ENCODE measurements at places on chromosomes 4 and X.

GRCh38 chr4:115158296-115158695 is 44.9 kb upstream of the NDST4 start:
- no peak for DNase-seq

- DNase-seq, result no peak
Observed at GRCh38 chr4:10123227-10124101, 6.9 kb upstream of the WDR1 start.

- DNase-seq, result no peak
Observed at GRCh38 chr4:163592212-163592611, 97.7 kb downstream of the TMA16 start.

DNA sequence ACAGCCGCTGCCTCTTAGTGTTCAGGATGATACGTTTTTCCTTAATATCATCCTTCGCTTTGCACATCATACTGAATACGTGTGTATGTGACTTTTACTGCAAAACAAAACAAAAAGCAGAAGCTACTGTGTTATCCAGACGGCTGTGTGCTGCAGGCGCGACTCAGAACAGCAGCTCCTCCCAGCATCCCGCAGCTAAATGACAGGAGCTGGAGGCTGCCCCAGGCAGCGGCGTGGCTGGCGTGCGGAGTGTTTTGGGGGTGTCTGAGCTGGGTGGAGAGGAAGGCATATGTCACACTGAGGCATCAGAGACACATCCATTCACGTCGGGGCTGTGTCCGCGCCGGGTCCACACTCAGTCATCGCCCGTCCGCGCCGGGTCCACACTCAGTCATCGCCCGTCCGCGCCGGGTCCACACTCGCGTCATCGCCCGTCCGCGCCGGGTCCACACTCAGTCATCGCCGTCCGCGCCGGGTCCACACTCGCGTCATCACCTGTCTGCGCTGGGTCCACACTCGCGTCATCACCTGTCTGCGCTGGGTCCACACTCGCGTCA is 16.6 kb downstream of the PCGF3 start:
- no peak for DNase-seq

DNA sequence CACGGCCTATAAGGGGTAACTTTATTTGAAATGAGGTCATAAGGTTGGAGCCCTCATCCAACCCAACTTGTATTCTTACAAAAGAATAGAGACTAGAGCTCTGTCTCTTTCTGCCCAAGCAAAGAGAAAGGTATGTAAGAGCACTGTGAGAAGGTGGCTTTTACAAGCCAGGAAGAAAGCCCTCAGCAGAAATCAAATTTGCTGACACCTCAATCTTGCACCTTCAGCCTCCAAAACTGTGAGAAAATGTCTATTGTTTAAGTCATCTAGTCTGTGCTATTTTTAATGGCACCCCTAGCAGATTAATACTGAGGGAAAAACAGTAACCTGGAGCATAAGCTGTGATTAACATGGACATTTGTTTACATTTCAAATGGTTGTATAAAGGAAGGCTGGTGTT is 860.7 kb downstream of the PCDH7 start:
- no peak for DNase-seq

DNA sequence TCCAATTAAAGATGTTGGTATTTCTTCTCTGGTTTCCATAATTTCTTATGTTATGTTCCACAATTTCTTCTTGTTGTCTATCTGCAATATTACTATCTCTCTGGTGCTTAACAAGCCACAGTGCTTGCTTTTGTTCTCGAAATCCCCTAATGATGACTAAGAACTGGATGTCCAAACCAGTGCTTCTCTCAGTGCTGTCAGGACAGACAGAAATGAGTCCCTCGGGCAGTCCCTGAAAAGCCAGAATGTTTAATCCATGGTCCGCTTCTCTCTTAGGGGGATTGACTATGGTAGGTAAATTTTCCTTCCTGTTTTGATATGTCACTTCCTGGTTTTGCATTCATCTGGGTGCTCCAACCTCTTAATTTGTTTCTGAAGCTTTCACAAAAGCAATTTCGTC is 321.6 kb upstream of the PCDH10 start:
- no peak for DNase-seq

DNA sequence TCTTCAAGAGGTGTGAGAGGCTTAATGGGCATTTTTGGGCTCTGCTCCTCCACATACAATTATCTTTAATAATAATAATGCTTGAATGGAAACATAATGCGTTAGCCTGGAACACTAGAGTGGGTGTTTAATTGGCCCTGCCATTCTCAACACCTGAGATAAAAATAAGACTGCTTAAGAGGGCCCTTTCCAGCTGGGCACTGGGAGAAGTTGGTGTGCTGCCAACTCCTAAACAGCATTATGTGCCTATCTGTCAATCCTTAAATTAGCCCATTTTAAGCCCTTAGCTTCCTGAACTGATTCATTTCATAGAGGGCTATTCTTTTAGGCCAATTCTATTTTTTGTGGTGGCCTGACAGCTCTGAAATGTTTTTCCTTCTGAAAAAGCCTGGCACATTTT is 211.1 kb upstream of the ZIC3 start:
- no peak for DNase-seq

DNA sequence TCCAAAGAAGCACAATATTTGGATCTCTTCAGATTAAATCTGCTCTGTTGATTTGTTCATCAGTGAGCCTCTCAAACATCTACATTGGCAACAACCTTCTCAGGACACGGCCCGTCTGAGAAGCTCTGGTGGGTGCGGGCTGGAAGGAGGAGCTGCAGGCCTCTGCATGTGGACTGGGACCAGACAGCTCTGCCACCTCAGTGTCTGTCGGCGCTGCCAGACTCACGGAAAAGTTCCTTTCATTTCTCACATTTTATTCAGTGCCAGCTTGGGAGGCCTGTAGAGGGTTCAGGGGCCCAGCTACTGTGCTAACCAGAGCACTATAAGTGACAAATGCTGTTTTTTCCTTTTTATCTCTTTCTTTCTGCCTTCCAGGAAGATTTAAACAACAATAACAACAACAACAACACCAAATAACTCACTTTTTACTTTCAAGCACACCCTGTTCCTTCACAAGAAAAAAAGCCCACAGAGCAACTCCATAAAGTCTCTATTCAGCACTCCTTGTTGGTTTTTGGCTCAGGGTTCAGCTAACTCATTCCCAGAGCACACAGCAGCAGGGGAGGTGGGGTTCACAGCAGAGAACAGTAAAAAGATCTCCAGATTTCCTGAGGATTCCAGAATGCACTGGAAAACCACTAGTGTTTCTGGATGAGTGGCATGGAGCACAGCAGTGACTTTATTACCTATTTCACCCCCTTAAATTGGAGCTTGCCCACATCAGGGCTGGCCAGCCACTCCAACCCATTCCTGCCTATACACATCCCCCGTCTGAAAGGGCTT is 23.2 kb upstream of the HOPX start:
- DNase-seq, result no peak

DNA sequence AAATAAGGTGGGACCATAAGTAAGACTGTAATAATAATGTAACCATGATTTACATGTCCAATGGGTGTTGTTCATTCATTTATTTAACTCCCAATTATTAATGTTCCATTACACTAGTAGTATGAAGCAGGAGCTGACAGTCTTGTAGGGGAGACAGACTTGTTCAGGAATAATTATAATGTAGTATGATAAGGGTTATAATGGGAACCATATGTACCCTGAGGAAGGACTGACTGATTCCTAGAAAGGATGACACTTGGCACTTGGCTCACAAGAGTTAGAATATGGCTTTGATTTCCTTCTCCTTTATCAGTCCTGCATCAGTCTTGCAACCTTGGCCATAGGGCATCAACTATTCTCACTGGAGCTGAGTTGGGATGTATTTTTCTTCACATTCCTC is 24.2 kb downstream of the PCDH7 start:
- DNase-seq, result no peak

DNA sequence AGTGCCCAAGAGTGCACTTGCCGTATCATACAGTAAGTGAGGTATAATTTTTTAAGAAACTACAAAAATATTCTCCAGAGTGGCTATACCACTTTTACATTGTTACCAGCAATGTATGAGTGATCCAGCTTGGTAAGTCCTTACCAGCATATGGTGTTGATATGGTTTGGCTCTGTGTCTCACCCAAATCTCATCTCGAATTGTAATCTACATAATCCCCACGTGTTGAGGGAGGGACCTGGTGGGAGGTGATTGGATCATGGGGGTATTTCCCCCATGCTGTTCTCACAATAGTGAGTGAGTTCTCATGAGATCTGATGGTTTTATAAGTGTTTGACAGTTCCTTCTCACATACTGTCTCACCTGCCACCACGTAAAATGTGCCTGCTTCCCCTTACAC is 44.8 kb downstream of the RBMX start:
- no peak for DNase-seq

DNA sequence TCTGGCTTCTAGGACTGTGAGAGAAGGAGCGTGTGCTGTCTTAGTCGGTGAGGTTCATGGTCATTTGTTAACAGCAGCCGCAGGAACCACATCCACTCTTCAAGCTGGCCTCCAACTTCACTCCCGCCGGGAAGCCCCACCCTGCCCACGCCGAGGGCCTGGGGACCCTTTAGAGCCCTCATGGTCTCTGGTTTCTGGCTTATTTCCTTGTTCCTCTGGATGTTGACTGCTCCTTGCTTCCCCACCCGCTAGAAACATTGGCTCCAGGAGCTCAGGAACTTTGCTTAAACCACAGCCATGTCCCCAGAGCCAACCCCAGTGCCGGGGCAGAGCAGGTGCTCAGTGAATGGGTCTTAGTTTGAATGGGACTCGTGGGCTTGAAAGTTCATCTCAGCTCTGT is 40.8 kb downstream of the HTRA3 start:
- no peak for DNase-seq

GRCh38 chrX:119870626-119871131 is 854 bp downstream of the RNF113A start:
- no peak for DNase-seq

GRCh38 chrX:119407681-119408080 is 8.5 kb downstream of the SLC25A43 start:
- no peak for DNase-seq

DNA sequence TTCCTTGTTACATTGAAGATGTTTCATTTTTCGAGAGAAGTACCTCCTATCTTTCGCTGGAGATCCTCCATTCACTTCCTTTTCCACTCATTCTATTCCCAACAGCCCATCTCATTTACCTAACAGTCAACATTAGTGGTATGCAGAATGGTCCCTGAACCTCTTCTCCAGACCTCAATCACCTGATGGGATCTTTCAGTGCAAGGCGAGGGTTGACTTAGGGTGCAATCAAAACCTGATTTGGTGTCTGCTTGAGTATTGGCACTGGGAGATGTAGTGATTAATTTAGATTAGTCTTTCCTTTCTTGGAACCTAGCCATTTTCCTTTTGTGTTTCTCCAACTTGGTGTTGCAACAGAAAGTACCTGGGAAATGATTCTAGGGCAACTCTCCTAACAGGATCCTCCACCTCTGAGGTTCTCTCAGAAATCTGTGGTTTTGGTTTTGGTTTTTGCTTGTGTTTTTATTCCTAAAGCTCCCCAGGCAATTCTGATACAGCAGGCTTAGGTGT is 18.4 kb downstream of the DDX3X start:
- no peak for DNase-seq

DNA sequence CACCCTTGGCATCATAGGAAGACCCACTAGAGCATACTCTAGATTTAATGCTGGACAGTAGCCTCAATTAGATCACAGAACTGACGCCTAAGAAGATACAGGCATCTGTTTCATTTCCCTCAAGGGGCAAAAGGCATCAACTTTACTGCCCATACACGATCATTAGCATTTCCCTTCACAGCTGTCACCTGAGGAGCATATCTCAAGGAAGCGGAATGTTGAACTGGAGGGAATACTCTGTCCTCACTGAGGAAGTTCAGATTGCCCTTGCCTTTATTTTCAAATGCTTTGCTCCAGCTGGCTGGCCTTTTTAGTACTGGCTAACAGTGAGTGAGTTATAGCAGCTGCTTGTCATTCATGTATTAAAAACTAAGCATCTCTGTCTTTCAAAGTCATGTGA is 508.4 kb upstream of the GALNT7 start:
- DNase-seq, result no peak

DNA sequence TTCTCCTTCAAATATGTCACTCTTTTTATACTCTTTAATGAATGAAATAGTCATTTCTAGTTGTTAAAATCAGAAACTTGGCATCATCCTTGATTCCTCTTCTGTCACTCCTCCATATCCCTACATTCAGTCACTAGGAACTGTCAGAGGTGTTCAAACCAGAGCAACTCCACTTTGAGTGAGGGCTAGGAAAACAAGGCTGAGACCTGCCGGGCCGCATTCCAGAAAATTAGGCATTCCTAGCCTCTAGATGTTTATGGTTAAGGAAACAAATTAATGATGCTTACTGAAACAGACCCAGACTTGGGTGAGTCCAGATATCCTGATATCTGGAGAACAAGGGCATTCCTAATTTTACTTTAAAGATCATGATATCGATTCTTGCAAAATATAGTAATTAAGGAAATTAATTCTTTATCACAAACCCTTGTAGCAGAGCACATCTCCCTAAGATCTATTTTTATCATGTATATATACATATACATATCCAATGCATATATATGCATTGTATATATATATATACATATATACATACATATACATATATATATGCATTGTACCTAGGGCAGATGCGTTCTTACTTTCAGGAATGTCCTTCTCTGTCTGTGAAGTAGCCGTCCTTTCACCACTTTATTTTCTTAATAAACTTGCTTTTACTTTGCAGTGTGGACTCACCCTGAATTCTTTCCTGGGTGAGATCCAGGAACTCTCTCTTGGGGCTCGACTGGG is 98.4 kb upstream of the GC start:
- DNase-seq, result no peak

GRCh38 chr4:123596805-123597204 is 200.2 kb downstream of the SPRY1 start:
- DNase-seq, result no peak

- DNase-seq, result no peak
Observed at GRCh38 chr4:146498291-146498690, 23.4 kb downstream of the SLC10A7 start.

DNA sequence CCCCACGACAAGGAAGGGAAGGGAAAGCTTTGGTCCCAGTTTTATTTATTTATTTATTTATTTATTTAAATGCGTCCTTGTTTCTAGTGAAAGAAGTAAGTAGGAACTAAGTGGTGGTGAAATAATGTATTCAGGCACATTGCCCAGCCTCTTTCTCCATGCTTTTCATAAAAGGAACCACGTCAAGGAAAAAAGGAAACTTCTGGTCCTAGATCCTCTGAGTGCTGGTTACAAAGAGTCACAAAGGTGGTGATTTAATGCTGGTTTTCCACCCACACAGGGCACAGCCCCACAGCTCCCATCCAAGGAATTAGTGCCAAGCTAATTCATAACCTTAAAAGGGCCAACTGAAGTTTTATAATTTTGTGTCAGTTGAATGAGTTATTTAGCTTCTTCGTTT is 206.6 kb upstream of the GYPA start:
- no peak for DNase-seq

DNA sequence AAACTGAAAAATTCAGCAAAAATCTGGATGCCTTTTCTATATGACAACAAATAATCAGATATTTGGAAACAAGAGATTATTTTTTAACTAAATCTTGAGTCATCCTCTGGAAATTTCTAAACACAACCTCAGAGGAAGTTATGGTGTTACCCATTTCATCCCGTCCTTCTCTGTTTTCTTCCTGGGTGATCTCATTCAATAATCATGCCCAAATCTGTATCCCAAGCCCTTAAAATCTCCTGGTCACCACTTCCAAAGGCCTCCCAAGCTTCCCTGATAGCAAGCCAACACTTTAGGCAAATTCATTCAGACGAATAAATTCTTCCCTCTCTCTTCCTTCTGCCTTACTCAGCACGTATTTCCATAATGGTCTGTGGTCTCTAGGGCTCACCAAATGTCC is 9.7 kb upstream of the SORCS2 start:
- no peak for DNase-seq

- no peak for DNase-seq
Observed at GRCh38 chrX:7574325-7574724, 268.6 kb upstream of the VCX start.

- no peak for DNase-seq
Observed at GRCh38 chr4:159966746-159967145, 863.9 kb downstream of the RAPGEF2 start.
